Cardiac septum (tissue), 1 donor: ENCODE measurements at places on chromosomes 3 and 15. TPM values are rescaled to one million over a fixed set of nuclear protein-coding genes. Genes with fewer than 3 reads are reported as not detected.

DNA sequence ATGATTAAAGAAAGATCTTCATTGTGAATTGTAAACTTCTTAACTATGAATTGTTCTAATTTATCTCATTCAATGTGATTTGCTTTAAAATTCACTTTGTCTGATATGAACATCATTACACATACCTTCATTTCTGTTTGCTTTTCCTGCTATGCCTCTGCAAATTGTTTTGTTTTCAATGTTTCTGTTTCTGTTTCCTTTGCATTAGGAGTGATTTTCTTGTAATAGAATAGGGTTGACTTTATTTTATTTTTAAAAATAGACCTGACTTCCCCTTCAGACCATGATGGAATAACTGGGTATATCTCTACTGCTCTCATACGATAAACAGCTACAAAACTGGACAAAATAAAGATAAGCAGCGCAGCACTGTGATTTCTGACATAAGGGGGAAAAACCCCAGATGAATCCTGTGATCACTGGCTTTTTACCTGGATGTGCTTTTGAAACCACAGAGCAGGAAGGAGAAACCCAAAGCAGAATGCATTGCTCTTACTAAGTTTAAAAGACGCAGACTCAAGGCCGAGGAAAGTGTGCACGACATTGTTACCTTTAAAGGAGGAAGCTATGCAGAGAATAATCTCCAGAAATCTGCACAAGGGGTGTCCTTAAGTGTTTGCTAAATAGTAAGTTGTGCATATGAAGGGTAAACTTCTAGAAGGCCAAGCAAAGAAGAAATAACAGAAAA, 420.2 kb downstream of the TBC1D5 start:
- DNase-seq, result no peak

- no peak for DNase-seq
These were observed 267.4 kb upstream of the HES1 start for GRCh38 chr3:193868590-193868989.

Gene OCA2
- not detected for total RNA-seq

- no peak for DNase-seq
These were observed 18.3 kb upstream of the RPL29 start for GRCh38 chr3:52013802-52014598.

Gene BFSP2
- not detected for total RNA-seq

Gene CSPG4
- total RNA-seq, result 21.3 TPM

DNA sequence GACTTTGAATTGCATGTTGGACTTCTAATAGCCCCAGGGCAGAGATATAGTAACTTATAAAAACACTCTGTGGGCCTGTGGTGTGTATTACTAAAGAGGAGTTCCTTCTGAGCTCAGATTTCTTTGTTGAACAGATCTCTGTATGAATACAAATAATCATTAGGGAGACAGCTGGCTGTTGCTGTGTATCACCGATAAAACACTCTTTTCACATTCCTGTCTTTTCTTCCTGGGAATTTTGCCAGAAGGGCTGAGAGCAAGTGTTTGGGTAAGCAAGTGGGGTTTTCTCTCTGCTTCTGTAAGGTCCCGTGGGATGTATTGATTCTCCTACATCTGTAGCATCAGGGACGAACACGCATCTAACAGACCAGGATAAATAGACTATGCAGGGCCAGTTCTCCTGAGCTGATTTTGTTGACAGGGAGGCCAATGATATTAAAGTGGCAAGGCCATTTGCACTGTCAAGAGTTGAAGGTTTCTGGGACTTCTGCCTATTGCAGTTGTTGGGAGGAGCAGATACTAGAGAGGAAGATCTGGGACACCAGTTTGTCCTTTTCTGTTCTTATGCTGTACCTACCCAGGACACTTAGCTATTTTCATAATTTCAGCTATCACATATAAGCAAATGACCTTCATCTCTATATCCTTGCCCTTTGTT, 225.9 kb upstream of the CD96 start:
- DNase-seq, result no peak
